ENCODE measurements at places on chromosomes 16 and 17. TPM values are rescaled to one million over a fixed set of nuclear protein-coding genes. Genes with fewer than 3 reads are reported as not detected.

DNA sequence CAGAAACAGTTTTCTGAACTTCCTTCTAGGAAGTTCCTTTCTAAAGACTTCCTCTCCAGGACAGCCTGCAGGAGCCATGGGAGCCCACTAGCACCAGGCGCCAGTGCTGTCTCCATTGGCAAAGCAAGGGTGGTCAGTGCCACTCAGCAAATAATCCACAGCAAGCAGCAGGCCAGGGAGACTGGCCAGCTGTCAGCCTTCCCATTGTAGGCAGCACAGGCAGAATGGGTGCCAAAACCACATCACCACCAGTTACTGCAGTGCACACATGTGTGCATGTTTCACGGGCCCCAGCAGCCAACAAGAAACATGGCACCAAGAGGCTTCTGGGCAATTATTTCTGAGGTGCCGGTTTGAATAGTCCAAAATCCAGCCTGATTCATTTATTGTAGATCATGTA lies 26.7 kb downstream of the DNASE1 start:
- no peak for DNase-seq

DNASE1 gene
- total RNA-seq: 12.4 TPM

SLC13A2 gene
- total RNA-seq: not detected

FA2H gene
- not detected for total RNA-seq

AOC2 gene
- total RNA-seq: 12.5 TPM

GRCh38 chr17:50949128-50949988 lies 83.2 kb upstream of the TOB1 start:
- DNase-seq: no peak

DNA sequence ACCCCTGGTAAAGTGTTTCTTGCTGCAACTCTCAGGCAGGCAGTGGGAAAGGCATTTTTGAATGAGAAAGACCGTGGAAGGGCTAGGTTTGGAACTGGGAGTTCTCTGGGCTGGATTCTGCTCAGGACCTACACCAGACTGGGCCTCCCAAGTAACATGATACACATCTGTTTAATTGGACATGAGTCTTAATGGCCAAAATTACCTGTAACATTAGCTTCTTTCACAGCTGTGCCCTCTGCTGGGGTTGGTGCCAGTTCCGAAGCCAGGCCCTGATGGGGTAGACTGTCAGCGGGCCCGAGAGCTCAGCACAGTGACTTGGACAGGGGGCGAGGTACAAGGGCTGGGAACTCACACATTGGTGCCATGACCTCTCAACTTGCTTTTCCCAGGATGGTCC lies 118.9 kb upstream of the IRX3 start:
- no peak for DNase-seq

- no peak for DNase-seq
These were observed 260.3 kb downstream of the FTO start for GRCh38 chr16:53964145-53964790.

- DNase-seq: no peak
These were observed at the start of gene VAMP2 for GRCh38 chr17:8162233-8162996. Gene VAMP2, minus strand, starts transcription at chr17:8162948. Its CDS starts 69 bp downstream, at chr17:8162879.

DNA sequence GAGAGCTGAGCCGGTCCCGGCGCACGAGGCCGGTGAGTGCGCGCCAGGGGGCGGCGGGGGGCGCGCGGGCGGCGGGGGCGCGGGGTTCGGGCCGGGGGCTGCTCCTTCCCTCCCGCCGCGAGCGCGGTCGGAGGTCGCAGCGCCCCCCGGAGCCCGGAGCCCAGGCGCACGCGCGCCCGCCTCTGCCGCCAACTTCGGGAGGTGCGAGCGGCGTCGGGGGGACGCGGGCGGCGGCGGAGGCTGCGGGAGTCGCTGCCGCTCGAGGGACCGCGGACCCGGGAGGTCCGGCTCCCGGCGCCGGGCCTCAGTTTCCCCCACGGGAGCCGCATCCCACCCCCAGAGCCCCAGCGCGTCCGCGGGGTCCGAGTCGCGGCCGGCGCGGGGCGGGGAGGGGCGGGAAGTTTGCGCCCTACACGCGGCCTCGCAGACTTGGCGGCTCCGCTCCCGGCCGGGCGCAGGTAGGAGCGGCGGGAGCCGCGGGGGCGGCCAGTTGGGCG lies at the start of gene PRR35:
PRR35 (plus strand) TSS at position 191 of the 497 bp plus-strand sequence. CDS start 2,901 bp downstream, outside the sequence.
- DNase-seq: no peak

ARHGDIG gene
- total RNA-seq: 12.2 TPM

- DNase-seq: no peak
These were observed 3.9 kb upstream of the TMEM114 start for GRCh38 chr16:8594149-8594666.

DNA sequence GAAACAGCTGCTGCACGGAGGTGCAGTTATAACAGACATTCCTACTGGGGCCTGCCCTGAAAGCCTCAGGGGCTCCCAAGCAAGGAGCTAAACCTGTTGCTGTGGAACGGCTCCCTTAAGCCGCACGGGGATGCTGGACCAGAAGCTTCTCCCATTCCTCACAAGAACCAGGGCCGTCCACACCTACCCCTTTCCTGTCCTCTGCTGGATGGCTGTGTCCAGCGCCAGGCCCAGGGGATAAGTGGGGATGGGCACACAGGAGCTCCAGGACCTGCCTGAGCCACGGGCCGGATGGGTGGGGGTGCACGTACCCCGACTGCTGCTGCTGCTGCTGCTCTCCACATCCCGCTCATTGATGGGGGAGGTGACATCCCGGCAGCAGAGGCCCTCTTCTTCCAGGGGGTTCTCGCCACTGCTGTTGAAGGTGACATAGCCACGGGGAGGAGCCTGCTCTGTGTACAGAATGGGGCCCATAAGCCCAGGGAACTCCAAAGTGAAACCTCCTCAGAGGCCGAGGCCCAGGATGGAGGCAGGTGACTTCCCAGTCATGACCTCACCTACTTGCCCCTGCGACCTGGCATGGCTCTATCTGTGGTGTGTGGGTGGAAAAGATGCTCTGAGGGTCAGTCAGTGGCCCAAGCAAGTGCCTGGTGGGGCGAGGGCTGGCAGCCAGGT lies 8.6 kb downstream of the NUDT16L1 start:
- no peak for DNase-seq

GRCh38 chr17:32302037-32302436 lies 36.4 kb downstream of the RHBDL3 start:
- no peak for DNase-seq

- no peak for DNase-seq
These were observed 514.4 kb upstream of the SALL1 start for GRCh38 chr16:51665436-51665998.

GRCh38 chr17:2081564-2081963 lies 26.7 kb downstream of the HIC1 start:
- no peak for DNase-seq

- no peak for DNase-seq
These were observed 818.2 kb downstream of the KCNJ18 start for GRCh38 chr17:22510504-22510903.

All from omental fat pad (tissue), 4 donors.